ENCODE measurements at places on chromosomes 2 and 18.

- no peak for DNase-seq
Observed at GRCh38 chr2:199467066-199467822, 9.5 kb upstream of the SATB2 start.

GRCh38 chr18:22681908-22682307 lies 251.2 kb upstream of the RBBP8 start:
- DNase-seq = no peak

DNA sequence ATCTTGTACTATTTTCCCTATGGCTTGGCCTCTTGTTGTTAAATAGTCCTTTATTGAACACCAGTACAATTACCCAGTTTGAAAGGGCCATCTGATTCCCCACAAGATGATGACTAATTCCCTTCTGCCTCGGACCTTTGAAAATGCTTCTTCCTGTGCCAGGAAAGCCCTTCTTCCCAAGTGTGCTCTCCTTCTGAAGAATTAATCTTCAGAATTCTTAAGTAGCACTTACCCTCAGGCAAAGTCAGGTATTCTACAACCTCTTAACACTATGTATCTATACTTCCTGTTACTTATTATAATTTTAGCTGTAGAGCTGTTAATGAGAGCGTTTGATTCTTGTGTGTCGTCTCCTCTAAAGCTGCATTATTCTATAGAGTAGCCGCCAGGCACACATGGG lies 28.6 kb upstream of the MEX3C start:
- no peak for DNase-seq

- no peak for DNase-seq
Observed at GRCh38 chr2:72041638-72042111, 106.0 kb downstream of the CYP26B1 start.

- DNase-seq = no peak
Observed at GRCh38 chr2:119523952-119524694, at the start of gene SCTR. Gene SCTR, minus strand, starts transcription at chr2:119524483. Its CDS starts 257 bp downstream, at chr2:119524226.

DNA sequence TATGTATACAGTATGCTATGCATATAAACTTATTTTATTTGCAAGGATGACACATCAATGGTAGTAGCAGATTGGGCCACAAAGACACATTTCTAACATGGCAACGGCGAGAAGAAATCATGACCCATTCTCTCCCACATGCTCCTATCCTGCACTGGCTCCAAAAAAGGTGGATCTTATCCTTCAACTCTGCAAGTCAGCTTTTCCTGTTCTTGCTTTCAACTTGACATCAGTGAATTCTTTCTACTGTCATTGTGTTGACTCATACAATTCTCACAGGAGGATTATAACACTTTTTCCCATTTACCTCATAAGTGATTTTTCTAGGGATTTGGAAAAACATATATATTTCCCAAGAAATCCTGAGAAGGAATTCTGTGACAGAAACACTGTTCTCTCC lies 53.1 kb downstream of the ACVR1 start:
- DNase-seq = peak; percentile 64

DNA sequence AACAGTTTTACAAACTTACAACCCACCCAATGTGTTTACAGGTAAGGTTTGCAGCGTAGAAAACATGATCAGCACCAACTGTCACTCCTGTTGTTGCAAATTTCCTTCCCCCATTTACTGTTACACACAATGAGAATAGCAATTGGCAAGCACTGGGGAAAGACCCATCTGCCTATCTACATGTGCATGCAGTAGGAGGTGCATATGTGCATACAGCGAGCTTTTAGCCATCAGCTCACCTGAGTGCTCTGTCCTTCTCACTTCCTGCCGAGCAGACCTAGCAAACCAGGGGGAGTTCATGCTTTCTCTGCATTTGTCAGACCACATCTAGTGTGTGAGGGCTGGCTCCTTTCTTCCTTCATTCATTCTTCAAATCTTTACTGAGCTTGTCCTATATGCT lies 49.9 kb upstream of the ARL4C start:
- DNase-seq = no peak

DNA sequence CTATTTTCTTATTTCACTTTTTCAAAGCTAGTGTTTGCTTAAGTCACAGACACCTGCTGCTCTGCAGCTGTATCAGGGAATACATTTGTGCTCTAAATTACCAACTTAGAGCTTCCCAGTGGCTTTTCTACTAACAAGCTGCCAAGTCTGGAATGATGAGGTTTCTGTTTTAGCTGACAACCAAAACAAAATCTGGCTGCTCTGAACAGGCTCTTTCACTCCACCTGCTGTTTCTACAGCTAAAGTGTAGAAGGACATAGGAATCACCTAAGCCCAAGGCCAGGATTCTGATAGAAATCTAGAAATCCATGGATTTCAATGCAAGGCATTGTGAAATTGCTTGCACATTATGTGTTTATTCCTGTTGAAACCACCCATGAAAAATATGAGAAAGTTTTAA lies 201.2 kb downstream of the SUCLG1 start:
- no peak for DNase-seq

- no peak for DNase-seq
Observed at GRCh38 chr2:50602636-50603327, 429.1 kb downstream of the NRXN1 start.

DNA sequence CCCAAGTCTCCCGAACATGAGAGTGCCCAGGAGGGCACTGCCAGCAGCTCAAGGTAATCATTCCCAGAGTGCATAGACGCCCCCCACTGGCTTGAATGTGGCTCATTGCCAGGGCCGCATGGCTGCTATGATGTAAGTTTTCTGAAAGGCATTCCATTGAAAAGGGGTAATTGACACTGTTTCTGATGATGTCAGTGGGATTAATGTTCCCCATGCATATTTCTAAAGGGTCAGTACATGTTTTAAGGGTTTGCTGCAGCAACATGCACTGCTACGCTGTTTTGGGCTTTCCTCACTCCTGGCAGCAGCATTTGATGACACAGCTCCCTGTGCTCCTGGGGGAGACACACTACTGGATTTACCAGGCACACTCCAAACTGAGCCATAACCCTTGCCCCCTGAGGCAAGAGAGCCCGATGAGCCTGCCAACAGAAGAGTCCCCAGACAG lies 36.7 kb downstream of the KIAA2012 start:
- DNase-seq = peak; percentile 59

DNA sequence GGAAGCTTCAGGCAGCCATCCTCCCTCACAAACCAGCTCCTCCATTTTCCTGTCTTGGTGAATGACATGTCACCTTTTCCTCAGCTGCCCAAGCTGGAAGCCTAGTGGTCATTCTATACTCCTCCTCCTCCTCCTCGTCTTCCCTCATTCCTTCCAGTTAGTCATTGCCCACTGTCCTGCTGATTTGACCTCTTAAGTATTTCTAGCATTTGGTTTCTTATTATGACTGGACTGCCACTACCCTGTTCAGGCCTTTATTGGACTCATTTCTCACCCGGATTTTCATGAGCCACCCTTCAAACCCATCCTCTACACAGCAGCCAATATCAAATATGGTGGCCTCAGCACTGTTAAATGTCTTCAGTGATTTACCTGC lies 21.9 kb upstream of the MGAT5 start:
- DNase-seq = no peak

- DNase-seq = no peak
Observed at GRCh38 chr2:215931256-215931903, 82.0 kb downstream of the MREG start.

GRCh38 chr2:205868773-205869333 lies 186.6 kb downstream of the NRP2 start:
- peak; percentile 76 for DNase-seq

DNA sequence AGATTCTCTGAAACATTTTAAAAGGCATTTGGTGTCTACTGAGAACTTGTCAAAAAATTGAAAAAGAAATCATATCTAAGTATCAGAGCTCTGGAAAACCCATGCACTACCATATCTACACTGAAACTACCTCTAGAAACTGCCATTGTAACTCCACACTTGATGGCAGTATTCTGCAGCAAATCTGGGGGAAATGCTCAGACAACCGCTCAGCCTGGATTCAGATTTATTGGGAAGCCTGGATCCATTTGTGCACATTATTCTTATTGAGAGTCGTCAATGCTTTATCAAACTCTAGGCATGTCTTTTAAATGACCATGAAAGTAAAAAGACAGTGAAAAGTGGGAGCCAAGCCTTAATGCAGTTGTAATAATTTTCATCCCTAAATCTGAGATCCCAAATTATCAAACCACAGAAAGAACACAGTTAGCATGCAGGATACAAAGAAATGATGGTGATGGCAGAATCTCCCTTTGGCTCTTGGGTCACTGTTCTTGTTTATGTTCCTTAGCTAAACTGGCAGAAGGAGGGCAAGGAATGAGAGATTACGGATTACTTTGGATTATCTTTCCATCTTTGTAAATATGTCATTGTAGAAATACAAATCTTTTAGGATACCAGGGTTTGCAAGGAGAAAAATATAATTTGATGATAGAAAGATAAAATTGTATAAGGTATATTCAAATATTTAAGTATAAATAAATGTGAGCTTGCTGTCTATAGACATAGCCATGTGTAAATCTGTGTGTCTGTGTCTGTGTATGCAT lies 512.1 kb upstream of the SYT4 start:
- DNase-seq = no peak
